ENCODE measurements at places on chromosomes 11 and 22.
A peak's percentile ranks its signal among the peaks of the same experiment; 100 is the strongest.

DNA sequence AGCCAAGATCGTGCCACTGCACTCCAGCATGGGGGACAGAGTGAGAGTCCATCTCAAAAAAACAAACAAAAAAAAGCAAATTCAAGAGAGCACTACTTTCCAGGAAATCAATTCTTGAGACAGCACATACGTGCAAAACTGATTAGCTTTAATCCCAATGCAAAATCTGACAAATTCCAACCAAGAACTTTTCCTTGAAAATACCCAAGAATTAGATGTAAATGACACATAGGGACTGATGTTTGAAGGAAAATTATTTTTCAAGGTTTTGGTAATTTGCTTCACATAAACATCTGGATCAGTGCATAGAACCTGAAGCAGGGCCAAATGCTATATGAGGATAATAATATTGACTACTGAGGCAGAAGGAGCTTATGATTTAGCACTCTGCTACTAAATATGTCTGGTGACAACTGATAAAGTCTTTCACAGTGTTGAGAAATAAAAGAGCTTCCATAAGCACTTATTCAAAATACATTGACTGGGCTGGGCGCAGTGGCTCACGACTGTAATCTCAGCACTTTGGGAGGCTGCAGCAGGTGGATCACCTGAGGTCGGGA is 8.8 kb downstream of the MAJIN start:
- DNase-seq, result no peak

DNA sequence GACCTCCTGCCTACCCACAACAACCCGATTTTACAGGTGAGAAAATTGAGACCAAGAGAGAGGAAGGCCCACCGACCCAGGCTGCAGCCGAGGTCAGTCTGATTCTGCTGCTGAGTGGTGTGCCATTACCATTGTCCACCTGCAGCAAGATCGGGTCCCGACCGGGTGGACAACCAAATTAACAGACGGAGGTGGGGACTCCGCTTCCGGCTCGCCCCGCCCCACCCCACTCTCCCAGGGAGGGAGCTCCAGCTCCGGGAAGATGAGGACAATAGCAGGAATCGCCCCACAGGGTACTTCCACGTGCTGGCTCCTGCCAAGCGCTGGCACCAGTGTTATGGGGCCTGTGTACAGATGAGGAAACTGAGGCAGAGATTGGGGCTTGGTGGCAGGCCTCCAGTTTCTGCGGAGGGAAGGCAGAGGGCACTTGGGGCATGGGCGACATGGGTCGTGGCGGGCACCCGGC is 425 bp upstream of the KDELR3 start:
- DNase-seq, result no peak

GRCh38 chr11:106133529-106133928 is 56.1 kb downstream of the AASDHPPT start:
- no peak for DNase-seq

DNA sequence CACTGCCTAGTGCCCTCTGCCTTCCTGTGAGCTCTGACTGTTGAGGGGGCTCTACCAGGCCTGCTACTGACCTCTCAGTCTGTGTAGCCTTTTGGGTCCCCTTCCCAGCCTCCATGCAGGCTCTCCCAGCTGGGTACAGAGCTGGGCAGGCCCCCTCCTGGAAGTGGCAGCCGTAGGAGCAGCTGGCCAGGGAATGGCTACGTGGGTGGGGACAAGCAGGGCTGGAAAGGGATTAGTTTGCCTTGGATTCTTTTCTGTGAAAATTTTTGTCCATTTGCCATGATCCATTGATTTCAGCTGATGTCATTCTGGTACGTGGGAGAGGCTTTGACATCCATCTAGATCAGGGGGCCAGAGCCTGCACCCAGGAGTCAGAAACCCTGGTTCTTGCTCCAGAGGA is 23.9 kb upstream of the NECTIN1 start:
- DNase-seq, result no peak

DNA sequence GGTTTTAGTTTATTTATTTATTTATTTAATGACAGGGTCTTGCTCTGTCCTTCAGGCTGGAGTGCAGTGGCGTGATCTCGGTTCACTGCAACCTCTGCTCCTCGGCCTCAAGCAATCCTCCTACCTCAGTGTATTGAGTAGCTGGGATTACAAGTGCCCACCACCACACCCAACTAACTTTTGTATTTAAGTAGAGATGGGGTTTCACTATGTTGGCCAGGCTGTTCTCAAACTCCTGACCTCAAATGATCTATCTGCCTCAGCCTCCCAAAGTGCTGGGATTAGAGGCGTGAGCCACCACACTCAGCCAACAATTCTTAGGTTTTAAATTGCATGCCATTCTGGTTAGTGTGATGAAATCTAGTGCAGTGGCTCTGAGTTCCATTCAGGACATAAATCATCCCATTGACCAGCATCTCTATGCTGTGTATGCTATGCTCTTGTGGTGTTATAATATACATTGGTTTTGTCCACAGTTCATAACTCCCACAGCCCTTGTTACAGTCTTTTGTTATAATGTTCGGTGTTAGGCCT is 28.5 kb downstream of the ZNF280B start:
- no peak for DNase-seq

DNA sequence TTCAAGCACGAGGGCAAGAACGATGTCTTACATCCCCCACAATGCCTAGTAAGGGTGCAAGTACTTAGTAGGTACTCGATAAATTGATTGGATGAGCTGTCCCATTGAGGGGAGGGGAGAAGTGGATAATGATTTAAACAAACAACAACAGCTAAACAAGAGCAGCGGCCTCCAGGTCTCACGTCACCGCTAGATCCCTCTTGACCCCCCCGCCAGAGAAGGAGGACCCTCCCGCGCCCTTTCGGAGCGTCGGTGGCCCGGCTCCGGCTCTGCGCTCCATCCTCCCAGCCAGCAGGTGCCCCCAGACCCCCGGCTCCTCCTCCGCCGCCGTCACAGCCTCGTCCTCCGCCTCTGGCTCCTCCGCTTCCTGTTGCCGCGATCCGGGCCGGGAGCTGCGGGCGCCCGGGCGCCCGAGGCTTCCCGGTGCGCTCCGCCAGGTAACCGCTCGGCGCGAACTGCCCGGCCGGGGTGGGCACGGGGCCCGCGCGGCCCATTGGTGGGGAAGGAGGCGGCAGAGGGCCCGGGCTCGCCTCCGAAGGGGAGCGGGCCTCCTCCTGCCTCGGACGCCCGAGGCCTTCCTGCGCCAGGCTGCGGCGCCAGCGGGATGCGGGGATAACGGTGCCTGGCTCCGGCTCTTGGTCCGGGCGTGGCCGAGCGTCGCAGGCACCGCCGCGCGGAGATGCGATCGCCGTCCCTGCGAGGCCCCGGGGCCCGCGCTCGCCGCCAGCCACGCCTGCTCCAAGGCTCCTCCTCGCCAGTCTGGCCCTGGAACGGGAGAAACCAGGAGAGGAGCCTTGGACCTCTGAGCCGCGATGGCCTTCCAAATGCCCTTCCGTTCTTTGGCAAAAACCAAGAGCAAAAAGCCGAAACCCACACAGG is at the start of gene TLCD5:
Gene TLCD5, plus strand, starts transcription at position 368 of the 879 bp plus-strand sequence. CDS start 2,143 bp downstream, outside the sequence.
- DNase-seq, result no peak

DNA sequence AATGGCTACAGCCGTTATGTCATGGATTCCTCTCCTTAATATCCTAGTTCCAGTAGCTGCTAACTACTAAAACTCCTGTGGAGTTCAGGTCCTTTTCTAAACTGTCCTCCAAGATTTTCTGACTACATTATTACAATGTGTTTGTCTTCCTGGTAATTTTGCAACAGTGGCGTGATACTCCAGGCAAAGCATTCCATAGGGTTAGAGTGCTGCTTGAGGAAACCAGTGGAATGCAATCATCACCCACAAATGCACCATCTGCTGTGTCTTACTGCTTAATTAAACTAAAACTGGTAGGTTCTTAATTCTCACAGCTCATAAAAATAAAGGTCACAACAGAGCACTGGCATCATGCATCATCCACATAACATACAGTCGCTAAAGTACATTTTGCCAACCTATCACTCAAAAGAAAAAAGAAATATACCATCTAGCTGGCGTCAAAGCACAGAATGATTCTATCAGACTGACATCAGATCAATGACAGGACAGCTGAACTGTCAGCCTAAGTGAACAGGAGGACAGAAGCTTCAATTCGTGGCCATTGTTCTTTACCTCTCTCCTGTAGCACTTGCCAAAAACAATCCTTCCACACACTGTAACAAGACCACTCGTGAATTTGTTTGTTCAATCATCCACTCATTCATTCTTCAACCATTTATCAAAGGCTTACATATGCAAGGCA is 182.5 kb downstream of the CADM1 start:
- DNase-seq, result no peak

GRCh38 chr22:42994917-42995562 is 19.9 kb downstream of the PACSIN2 start:
- peak; percentile 79 for DNase-seq

DNA sequence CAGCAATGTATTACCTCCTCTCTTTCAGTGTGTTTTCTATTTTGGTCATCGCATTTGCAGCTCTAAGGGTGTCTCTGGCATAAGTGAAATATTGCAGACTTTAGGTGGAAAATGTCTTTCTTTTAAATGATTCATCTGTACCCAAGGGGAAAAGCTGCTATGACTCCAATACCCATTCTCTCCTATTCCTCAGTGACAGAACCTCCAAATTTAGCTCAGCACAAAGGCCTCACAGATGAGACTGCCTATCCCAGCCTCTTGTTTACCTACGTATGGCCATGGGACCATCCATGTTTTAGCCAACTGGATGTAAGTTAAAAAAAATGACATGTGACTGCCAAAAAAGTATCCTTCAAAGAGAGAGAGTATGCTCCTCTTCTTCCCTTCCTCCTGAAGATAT is 7.9 kb downstream of the MTMR2 start:
- no peak for DNase-seq

DNA sequence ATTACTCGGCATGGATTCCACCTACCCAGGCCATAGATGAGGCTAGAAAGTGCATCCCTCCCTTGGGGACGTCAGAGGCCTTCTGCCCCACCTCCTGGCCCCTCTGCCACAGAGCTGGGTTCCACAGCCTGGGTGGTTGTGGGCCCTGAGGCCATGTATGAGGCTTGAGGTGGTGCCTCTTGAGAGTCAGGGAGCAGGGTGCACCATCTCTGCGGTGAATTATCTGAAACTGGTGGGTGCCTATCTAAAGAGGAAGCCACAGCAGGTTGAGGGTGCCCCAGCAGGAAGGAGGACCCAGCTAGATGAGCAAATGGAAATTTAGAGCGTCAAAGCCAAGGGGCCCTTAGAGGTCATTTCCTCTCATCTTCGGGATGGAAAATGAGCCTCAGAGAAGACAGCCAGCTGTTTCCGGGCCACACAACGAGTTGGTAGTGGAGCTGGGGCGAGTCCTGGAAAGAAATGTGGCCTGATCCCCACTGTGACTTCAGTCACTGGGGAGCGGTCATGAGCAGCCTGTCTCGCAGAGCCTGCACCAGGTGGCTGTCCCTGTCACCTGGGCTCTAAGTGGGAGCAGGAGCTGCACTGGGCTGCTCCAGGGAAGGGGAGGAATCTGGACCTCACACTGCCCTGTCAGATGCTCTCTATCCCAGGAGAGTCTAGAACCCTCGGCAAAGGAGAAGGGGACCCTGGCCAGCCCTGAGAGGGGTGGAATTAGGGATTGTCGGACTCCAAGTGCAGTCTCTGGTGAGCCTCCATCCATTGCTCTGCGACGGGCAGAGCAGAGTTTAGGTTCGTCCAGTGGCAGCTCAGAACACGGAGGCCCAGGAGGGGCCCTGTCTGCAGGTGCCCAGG is 7.3 kb downstream of the ADORA2A start:
- DNase-seq, result no peak

DNA sequence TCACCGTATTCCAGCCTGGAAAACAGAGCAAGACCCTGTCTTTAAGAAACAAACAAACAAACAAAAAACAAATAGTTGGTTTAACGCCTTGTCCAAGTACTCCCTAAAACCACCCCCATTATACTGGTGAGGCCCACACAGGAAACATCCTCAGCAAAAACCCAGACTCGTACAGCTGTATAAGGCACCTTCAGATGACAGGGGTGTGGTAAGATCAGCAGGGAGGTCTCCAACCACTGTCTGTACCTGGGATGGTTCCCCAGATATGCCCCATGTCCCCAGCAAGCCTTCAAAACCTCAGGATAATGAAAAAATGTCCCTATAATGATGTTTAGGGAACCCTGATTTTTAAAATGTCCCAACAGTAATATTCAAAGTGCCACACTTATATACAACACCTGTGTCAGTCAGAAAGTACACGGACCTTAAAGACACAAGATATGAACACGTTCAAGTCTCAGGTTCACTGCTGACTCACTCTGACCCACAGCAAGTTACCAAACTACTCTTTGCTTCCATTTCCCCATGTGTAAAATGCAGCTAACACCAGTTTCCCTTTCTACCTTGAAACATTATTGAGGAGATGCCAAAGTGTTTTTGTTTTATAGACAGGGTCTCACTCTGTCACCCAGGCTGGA is 9.3 kb downstream of the SF3A1 start:
- no peak for DNase-seq

- DNase-seq, result no peak
Measured at GRCh38 chr22:36977401-36977861, 41.8 kb downstream of the TST start.

- DNase-seq, result no peak
Measured at GRCh38 chr11:42620796-42621195, 691.0 kb upstream of the API5 start.

- no peak for DNase-seq
Measured at GRCh38 chr11:36027731-36028130, 83.9 kb downstream of the LDLRAD3 start.

DNA sequence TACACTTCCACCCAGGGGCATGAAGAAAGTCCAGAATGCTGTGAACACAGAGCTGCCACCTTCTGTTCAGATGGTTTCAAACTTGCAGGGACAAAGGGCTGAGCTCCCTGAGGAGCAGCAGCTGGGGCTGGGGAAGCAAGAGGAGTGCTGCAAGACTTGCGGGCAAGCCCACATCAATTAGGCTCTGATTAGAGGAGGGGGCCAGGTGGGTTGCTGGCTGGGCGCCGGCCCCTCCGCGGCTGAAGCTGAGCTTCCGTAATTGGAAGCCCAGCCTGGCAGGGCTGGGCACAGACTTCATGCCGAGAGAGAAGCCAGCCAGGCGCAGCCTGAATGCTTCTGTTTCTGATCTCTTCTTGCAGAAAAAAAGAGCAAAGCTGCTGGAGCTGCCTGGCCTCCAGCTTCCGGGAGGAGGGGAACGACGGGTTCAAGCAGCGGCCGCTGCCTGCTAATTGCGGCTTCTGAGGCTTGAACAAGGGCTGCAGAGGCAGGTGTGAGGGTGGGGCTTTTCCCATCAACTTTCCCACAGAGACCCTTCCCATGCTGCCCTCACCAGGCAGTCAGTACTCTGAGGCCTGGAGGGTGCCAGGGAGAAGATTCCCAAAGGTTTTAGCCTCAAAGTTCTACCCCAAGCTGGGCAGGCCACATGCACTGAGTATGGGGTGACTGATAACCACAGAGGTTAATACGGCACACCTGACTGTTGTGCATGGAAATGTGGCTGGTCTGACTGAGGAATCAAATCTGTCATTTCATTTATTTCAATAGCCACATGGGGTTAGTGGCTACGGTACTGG is 91.1 kb upstream of the LMO1 start:
- no peak for DNase-seq

- DNase-seq, result no peak
Measured at GRCh38 chr11:128311742-128312719, 275.3 kb downstream of the ETS1 start.

GRCh38 chr11:102280245-102280833 is 36.9 kb upstream of the BIRC3 start:
- DNase-seq, result no peak

GRCh38 chr11:72091292-72091691 is 10.6 kb downstream of the LRRC51 start:
- DNase-seq, result no peak

GRCh38 chr11:43217849-43218248 is 93.9 kb upstream of the API5 start:
- DNase-seq, result no peak
